ENCODE measurements at places on chromosomes 12 and 14.

DNA sequence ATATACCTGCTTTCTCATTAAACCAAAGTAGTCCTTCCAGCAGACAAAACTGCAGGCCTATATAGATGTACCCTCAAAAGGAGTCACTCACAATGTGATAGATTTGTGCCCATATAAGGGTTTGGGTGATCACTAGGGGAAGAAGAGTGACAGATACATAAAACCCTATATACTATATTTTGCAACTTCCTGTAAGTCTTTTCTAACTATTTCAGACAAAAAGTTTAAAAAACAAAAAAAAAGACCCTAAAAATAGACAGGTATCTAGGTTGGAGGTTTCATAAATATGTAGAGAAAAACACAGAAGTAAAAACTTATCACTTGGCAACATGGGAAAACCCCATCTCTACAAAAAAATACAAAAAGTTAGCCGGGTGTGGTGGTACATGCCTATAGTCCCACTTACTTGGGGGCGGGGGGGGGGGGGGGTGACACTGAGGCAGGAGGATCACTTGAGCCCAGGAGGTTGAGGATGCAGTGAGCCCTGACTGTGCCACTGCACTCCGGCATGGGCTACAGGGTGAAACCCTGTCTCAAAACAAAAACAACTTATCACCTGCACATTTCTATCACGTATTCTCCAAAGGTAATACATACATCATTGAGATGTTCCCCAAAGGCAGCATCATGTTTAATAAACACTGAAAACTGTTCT is 2.9 kb downstream of the VCPKMT start:
- no peak for DNase-seq

DNA sequence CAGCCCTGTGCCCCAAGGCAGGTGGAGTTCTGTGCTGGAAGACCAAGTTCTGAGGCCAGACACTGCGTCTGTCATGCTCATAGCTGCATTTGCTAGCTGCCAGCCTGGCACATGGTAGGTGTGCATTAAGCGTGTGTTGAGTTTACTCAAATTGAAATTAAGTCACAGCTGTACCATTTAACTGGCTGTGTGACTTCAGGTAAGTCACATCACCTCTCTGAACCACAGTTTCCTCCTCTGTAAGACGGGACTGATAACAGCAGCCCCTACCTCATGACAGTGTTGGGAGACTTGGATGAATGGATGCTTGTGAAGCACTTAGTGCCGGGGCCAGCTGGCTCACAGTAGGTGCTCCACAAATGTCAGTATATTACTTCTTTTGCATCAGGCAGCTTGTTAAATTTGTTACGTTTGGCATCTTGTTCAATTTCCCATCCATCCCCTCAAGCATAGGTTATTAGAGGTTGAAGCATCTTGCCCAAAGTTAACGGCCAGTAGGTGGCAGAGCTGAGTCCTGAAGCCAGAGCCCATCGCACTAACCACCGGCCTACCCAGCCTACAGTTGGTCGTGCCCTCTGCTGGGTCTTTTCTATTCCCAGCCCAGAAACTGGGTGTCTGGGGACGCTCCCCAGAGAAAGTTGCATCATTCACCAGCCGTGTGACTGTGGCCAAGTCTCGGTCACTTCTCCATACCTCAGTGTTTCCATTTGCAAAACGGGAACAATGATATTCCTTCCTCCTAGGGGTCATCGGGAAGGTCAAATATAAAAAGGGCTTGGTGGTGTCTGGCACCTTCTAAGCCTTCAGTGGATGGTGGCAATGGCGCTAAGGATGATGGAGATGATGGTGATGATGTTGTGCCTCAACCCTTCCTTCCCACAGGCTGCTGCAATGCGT is 4.5 kb downstream of the DAO start:
- peak; percentile 39 for DNase-seq

DNA sequence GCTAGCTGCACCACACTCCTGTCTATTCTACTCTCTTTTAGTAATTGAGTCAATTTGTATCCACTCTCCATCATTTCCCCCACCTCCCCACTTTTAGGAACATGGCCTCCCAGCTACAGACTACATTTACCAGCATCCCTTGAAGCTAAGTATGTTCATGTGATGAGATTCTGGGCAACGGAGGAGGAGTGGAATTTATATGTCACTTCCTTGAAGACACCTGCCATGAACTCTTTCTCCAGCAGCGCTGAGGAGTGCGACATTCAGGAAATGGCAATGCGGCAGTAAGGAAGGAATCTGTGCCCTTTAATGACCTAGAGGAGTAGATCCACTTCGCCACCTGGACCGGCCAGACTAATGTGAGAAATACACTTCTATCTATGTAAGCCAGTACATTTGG is 243.7 kb upstream of the DIO2 start:
- no peak for DNase-seq

DNA sequence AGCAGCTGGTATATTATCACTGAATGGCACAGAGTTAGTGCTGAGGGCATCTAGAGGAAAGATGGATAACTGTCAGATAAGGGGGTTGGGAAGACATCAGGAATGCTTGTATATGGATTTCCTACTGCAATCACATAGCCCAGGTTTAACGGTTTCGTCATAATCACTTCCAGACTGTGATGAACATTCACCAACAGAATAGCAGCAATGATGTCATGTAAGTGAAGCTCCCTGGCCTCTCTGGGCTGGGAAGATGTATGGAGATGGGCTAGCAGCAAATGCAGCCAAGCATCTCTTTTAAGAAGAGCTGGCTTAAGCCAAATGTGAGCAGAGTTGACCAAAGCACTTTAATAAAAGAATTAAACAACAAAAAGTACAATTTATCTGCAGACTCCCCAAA is 714.6 kb downstream of the GALC start:
- no peak for DNase-seq

- DNase-seq = no peak
Observed at GRCh38 chr12:130281153-130281799, 56.4 kb upstream of the PIWIL1 start.

DNA sequence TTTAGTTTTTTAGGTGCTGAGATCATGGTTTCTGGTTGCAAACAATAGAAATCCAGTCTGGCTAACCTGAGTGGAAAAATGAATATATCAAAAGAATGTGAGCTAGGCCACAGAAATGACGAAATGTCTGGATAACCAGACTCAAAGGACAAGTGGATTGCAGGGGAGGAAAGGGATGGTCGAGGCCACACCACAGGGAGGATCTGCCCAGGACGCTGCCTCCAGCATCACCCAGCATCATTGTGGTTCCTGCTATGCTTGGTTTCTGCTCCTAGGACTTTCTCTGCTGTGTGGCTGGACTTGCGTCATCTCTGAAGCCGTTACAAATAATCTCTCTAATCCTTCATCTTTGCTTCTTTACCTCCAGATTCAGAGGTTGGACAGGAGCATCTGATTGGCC is 80.4 kb downstream of the TTC8 start:
- DNase-seq = no peak

DNA sequence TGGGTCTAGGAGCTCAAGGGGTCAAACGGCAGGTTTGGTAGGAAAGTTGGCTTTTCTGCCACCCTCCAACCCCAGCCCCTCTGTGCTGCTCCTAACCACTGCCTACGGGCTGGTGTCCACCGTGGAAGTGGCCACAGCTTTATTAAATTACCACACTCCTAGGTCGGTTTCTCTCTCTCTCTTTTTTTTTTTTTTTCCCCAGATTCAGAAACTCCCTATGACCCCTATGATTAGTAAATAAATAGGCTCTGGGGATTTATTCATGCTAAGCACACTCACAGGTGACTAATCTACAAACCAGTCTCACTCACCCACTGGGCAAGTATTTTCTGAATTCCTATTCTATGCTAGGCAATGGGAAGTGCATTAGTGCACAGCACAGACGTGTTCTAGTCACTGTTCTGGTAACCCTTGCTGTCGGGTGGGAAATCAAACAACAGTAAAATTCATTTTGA is 8.7 kb upstream of the DDX47 start:
- no peak for DNase-seq

DNA sequence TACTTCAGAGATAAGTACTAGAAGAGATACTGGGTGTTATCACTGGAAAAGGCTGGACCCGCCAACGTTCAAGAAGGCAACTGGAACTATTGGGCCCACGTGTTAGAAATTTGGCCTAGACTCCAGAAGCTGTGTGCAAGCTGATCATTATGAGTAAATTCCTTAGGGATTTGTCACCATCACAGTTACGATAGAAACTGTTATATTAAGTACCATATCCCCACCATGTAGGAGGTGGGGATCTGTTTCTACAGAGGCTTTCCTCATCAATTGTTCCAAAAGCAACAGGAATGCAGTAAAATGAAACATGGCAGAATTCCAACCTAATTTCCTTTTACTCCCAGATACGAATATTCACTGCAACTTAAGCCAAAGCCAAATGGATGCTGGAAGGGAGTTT is 170.7 kb downstream of the NOVA1 start:
- no peak for DNase-seq

- peak; percentile 26 for DNase-seq
Observed at GRCh38 chr14:22427771-22428231, 161.2 kb downstream of the DAD1 start.

- no peak for DNase-seq
Observed at GRCh38 chr14:75426332-75427125, 1.3 kb upstream of the JDP2 start.

DNA sequence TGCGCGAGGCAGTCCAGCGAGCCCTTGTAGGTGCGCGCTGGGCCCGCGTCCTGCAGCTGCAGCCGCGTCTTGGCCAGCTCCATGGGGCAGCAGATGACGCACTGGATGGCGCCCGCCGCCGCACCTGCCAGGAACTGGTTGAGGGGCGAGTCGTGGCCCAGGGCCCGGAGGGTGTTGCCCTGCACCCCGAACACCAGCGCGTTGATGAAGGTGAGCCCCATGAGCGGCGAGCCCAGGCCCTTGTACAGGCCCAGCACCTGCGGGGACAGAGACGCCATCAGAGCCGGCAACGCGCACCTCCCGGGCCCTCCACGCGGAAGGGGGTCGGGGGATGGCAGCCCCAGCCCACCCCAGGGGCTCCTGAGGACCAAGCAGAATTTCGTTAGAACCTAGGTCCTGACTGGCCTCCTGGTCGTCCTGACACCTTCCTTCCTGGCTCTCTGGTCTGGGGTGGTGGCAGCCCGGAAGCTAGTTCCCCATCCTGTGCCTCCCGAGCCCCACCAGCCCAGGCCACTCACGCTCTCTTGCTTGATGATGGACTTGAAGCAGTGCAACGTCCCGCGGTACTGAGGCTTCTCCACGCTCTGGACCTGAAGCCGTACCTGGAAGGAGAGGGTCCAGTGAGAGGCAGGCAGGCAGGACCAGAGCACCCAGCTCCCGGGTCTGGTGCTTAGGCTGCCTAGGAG is 13.3 kb downstream of the SLC25A29 start:
- no peak for DNase-seq

DNA sequence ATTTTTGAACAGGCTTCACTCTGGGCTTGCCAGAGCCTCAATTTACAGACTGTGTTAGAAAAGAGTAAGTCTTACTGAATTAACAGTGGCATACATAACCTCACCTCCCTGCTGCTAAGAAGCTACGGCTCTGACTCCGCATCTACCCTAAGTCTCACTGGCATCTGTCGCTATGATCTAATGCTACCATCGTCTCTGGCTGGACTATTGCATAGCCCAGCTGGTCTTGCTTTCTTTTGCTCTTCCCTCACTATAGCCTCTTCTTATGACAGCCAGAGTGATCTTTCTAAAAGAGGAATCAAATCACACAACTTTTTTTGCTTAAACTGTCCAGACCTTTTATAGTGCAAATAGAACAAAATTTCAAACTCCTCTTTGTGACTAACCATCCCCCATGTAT is 81.1 kb downstream of the SLC24A4 start:
- no peak for DNase-seq

- no peak for DNase-seq
Observed at GRCh38 chr14:51562816-51563215, 88.9 kb upstream of the FRMD6 start.

GRCh38 chr12:75960086-75960910 is 71.3 kb downstream of the PHLDA1 start:
- DNase-seq = no peak

- no peak for DNase-seq
Observed at GRCh38 chr14:96744262-96744661, 52.9 kb upstream of the VRK1 start.

GRCh38 chr12:29731591-29731990 is 52.2 kb downstream of the TMTC1 start:
- DNase-seq = no peak

DNA sequence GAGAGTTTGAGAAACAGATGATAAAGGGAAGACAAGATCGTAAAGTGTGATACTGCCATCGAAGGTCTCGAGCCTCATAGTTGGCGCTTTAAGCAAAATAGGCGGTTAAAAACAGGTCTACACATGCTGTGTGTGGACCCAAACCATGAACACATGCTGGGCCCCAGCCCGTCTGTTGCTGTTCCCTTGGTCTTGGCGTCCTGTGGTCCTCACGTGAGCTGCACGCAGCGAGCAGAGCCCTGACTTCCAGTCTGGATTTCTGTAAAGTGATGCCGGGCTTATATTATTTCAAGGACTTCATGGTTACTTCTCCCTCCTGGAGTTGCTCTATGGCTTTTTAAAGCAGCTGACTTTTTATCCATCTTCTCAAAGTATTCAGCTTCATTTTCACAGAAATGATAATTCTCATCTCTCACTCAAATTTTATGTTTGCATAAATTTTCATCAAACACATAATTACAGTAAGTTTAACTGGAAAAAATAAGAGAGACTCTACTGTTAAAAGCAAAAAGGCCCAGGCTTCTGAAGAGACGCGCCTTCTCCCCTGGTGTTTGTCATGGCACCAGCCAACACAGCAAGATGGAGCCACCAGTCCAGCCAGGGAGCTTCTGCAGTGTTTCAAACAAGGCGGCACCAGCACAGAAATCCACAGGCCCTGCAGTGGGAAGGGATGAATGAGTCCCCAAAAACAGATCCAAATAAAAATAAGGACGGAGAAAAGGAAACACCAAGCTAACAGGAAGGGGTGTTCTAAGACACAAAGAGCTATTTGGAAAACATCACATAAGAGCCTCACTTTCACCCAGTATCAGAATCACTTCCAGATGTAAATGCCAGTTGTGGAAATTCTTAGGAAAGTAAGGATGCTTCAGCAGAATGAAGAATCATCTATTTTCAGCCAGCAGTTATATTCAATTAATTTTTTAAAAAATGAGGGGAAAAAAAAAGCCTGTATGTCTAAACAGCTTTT is 24.9 kb downstream of the SFSWAP start:
- DNase-seq = no peak

DNA sequence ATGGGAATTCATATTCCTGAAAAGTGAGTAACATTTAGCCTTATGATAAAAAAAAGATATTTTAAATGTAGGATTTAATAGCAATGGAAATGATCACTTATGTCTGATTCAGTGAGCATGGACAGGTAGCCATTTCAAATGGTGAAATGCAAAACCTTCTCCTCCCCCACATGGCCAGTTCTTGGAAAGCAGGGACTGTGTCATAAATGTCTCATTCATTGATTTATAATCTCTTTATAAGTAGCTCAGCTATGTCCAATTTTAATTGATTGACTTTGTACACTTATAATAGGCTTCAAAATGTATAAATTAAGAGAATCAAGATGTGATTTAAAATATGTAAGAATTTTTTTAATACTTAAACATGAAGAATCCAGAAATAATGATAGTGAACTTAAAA is 24.6 kb upstream of the SCFD1 start:
- DNase-seq = no peak

- DNase-seq = no peak
Observed at GRCh38 chr14:81437244-81437643, 37.1 kb upstream of the STON2 start.

GRCh38 chr14:103121846-103122584 is 1.2 kb upstream of the TNFAIP2 start:
- DNase-seq = peak; percentile 91

GRCh38 chr14:30179381-30180130 is 251.9 kb upstream of the PRKD1 start:
- DNase-seq = no peak

Measured in left ventricle myocardium inferior (tissue), 1 donor.